Activated naive CD4-positive, alpha-beta T cell treated with anti-CD3 and anti-CD28 coated beads, Interleukin-2, amount 50 U/mL, for 72 hours (primary cell): ENCODE measurements at places on chromosomes 4 and X.

- DNase-seq: no peak
Observed at GRCh38 chrX:55111578-55112254, 22.9 kb downstream of the PAGE2 start.

- DNase-seq: no peak
Observed at GRCh38 chr4:141099326-141099725, 33.9 kb downstream of the RNF150 start.

GRCh38 chrX:143429811-143430210 lies 87.5 kb downstream of the SPANXN3 start:
- no peak for DNase-seq

GRCh38 chrX:9997524-9997923 lies 30.4 kb downstream of the CLDN34 start:
- no peak for DNase-seq

- no peak for DNase-seq
Observed at GRCh38 chrX:116009346-116009745, 161.2 kb upstream of the AGTR2 start.

DNA sequence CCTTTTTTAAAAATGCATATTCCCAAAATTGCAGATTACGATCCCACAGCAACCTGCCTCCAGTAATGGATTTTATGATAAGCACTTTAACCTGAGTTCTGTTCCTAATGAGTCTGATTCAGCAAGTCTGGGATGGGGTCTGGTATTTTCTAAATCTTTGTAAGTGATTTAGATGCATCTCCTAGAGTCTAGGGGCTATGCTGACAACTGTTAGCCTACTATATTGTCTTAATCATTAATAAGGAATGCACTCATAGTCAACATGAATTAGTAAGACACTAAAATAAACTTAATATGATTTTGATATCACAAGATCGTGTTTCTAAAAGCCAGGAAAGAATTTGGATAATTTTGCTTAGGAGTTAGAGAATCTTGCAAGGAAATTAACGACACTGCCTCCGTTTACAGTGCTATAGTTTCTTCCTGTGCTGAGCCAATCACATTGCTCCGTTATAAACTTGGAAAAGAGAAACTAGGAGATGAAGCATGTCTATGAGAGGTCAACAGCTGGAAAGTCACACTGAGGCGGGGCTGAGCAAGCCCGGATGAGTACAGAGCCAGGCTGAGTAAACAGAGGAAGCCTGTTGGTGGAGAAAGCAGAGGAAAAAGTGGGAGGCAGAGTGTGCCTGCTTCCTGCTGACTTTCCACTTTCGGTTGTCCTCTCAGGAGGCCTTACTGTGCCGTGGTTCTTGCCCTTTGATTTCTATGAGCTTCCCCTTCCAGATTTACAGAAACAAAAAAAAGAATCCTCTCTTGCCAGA lies 5.4 kb downstream of the SCARB2 start:
- DNase-seq: no peak

DNA sequence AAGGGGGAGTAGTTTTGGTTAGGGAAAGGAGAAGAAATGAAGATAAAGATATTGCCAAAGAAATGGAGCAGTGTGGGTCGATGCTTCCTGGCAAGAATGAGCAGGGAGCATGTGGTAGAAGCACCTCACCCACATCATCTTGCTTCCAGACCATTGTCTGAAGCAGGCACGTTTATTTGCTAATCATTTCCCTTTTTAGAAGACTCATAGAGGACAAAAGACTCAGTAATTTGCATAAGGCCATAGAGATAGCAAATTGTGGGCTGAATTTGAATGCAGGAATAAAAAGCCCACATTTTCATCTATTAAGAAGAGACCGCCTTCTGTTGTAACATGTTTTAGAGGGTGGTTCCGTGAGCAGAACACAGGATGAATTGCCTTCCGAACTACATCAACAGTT lies 275.2 kb upstream of the FAT4 start:
- no peak for DNase-seq

DNA sequence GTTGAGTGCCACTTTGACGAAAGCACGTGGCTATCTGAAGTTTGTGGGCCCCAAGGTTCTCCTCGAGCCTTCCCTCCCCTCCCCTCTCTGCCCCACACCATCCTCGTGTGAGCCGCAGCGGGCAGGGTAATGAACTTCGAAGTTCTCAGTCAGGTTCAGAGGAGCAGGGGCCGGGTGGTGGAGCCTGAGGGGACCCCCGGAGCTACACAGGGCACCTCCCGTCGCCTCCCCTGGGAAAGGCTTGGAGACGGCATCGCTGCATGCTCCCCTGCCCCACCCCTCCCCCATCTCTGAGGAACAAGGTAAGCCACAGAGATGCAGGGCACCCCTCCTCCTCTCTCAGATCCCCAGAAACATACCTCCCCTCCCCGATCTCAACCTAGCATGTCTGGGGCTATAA lies 2.8 kb upstream of the NKX1-1 start:
- no peak for DNase-seq

GRCh38 chr4:4641254-4641653 lies 99.4 kb upstream of the STX18 start:
- no peak for DNase-seq

- no peak for DNase-seq
Observed at GRCh38 chr4:150950657-150951288, 64.3 kb downstream of the LRBA start.

DNA sequence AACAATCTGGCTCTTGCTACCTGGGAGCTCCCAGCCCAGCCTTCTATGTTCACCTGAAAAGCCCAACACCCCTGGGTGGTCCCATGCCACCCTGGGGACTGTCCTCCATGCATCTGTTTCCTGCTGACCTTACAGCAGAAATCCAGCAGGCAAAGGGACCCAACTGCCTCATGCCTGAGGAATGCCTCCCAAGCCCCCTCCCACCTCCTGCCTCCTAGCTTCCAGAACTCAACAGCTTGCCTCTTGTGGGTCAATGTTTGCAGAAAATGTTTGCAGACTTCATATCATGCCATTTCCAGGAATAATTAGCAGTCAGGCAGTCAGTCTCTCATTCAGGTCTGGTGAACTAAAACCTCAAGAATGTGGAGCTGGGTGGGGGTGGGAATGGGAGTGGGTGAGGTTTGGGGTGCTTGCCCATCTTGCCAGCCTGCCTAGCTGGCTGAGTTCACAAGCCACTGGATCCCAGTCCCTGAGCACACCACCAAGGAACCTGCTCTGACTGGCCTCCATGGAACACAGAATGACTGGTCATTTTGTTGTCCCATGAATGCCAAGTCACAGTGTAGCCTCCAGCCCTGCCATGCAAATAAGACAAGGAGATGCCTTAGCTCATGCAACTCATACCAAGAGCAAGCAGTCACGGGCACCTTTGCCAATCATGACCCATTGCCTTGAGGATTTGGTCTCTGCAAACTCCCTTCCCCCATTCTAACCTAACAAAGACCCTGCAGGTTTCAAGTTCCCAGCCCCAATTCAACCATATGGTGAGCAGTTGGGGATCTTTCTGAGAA lies 12.1 kb upstream of the PLAC1 start:
- DNase-seq: no peak

GRCh38 chrX:148412006-148412405 lies 88.4 kb upstream of the AFF2 start:
- DNase-seq: no peak

- no peak for DNase-seq
Observed at GRCh38 chr4:101706535-101707057, 83.9 kb upstream of the BANK1 start.

GRCh38 chrX:13733506-13733905 lies 914 bp downstream of the TRAPPC2 start:
- DNase-seq: no peak

DNA sequence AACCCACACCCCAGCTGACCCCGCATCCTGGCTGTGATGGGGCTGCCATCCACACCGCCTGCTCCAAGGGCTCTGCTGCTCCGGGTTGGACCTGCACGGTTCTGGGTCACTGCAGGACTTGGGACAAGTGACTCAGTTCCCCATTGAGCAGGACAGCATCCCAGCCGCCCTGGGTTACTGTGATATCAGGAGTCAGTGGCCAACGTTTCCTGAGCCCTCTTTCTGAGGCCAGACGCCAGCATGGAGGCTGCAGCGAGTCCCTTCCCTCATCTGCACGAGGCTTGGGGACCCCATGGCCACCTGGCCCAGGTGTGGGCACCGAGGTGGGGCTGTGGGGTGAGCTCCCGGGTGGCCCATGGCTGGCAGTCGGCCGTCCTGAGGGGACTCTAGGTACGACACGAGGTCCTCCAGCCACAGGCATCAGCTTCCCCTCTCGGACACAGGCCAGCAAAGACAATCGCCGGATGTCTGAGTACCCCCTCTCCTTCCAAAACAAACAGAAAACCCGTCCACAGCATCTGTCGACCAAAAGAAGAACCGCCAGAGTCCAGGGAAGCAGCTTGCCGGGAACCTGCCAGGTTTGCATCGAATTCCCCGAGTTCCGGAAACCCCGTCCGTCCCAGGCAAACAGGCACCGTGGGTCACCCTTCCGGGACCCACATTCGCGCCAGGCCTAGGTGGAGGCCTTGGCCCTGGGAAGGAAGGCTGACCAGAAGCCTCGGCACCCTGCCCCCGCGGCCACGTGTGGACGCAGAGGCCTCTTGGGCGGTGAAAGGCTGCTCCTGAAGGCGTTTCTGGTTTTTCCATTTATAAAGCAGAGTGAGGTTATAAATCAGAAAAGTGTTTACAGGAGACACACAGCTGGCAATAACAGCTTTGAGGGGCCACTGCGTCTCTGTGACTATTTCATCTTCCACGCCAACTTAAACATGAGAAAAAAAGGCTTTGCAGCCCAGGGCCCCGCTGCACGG lies 136.0 kb downstream of the FAM53A start:
- DNase-seq: no peak

DNA sequence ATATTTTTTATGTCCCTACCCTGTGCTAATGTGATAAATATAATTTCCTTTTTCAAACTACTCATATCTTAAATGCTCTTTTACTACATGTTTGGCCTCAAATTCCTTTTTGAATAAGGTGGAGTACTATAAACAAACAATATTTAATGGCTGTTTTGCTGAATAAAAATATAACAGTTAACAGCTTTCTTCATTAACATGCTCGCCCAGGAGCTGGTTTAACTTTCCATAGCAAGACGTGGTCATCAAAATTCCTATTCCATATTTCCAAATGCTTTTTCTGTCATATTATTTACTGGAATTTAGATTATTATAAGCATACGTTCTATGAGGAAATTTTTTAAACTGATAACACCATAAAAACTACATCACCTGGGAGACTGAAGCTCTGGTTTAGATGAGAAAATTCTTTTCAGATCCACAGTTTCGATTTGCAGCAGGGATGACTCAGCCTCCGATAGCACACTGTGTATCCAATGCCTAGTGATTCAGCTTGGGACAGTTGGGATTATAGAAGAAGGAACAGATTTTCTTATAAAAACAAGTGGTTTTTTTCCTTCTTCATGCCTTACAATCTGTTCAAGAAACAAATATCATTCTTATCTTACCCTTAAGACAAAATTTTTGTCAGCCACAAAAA lies 129.1 kb downstream of the FBXO8 start:
- no peak for DNase-seq

- no peak for DNase-seq
Observed at GRCh38 chr4:56701161-56701480, 20.0 kb upstream of the HOPX start.

DNA sequence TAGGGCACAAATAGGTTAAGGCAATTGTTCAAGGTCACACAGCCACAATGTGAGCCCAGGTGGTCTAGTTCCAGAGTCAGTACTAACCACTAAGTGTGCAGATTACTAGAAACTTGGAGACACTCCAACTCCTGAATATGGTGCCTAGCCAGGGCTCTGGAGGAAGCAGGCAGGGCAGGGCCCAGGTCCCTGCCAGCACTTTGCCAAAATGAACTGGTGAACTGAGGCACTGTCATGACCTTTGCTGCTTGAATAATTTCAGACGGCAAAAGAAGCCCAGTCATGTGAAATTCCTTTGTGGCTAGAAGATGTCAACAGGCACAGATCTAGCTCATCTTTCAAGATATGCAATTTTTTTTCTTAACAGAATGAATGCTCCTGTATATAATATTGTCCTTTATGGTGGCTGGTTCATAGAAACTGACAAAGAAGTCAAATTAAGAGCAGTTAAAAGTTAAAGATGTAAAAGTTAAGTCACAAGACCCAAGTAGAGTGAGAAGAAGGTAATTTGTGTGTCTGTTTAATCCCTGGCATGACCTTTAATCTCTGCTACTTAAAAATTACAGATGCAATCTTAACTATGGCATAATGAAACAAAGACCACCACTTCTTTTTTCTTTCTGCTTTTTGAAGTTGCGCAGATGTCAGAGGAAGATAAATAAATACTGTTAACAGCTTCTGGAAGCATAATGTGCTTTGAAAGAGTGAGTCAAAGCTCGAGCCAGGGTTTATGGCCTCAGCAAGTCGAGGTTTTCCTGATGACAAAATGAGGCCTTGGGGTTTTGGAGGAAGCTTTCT lies 54.1 kb downstream of the SHROOM3 start:
- DNase-seq: no peak

- no peak for DNase-seq
Observed at GRCh38 chr4:25658357-25658771, 2.7 kb downstream of the SLC34A2 start.

GRCh38 chr4:10647846-10648245 lies 36.7 kb downstream of the CLNK start:
- DNase-seq: no peak

DNA sequence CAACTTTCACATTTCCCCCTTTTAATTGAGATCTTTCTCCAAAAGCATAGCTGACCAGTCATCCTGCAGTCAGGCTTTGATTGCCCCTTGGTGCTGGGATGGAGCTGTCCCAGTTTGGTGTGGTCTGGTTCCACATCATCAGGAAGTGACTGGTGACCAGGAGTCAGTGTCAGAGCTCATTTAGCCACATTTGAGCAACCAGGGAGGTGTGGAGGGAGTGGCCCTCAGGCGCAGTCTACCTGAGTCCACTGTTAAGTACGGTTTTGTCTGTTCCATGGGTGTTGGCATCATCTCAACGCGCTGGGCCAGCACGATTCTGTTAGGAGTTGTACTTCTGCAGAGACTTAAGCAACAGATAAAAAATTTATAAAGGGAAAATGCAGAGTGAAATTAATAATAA lies 52.6 kb downstream of the RGS12 start:
- no peak for DNase-seq

DNA sequence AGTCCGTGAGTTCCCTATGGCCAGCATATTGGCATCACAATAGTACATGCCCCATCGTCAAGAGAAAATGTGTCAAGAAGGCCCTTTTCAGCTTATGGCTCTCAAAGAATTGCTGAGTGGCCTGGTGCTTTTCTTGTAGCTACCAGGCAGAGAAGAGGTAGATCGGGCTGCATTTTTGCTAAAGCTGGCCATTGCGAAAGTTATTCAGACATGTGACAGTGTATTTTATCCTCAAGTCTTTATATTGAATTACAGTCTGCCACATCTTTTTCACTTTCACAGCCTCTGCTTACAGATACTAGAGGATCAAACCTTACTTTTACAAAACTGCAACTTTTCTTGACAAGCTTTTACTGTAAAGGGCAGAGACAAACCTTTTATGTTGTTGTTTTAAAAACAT lies 261.5 kb upstream of the IGFBP7 start:
- no peak for DNase-seq

GRCh38 chr4:23171976-23172375 lies 479.2 kb downstream of the GBA3 start:
- DNase-seq: no peak

DNA sequence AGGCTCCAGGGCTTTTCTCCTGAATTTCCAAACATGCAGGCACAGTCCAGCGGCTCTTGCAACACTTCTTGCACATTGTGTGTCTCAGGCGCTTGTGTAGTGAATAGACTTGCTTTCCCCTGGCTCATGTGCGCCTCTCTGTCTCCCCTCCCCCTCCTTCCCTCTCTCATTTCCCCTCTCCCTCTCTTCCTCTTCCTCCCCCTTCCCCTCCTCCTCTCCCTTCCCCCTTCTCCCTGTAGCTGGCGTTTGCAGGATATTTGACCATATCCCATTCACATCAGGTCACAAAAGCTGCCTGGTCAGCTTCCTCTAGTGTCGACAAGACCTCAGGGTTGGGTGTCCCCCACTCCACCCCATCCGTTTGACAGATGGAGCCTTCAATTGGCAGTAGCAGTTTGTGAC lies 2.4 kb downstream of the CHST7 start:
- DNase-seq: no peak
